NCI-H524 (cell line): ENCODE measurements at places on chromosomes 5 and 9.

DNA sequence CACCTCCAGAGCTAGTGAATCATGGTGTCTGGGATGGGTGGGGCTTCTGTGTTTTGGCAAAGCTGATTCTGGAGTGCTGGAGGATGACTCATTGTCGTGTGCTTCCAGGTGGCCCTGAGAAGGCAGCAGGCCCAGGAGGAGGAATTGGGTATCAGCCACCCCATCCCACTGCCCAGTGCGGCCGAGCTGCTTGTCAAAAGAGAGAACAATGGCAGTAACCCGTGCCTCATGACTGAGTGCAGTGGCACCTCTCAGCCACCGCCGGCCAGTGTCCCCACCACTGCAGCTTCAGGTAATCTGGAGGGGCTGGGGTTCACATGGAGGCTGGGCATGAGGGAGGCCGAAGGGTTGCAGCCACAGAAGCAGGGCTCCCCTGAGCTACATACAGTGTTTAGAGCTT, 5.4 kb downstream of the DMRT1 start:
- no peak for DNase-seq

GRCh38 chr9:77092536-77092935, 73.1 kb downstream of the FOXB2 start:
- DNase-seq: no peak

DNA sequence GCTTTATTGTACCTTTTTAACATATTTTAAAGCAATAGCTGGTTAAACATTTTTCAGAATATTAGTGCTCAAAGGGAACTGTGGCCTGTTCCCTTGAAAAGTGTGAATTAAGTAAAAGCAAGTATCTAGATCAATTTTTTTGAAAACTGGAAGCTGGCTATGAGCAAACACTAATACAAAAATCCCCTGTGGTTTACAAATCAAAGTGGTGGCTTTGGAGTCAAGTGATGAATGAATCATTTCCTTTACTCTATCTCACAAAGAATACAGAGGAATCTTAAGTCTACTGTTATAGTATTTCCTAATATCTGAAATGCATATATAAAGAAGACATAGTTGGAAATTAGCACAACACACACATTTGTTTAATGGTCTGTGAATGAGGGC, 212.4 kb upstream of the C9orf72 start:
- no peak for DNase-seq

DNA sequence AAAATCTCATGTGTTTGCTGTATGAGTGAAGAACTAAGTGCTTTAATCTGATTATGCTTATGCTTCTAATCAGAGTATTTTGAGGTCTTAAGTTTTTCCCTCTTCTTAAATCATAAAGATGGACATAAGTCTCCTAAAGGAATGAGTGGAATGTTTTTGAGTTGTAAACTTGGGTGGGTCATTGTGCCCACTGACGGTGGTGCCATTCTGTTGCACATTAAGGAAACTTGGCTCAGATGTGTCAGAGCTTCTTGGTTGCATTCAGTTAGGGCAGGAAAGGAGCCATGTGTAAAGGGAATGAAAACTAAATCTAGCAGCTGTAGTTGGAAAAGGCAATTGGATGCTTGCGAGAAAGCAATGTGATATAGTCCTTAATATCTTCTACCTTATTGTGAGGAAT, 256.6 kb downstream of the FANCC start:
- DNase-seq: no peak

DNA sequence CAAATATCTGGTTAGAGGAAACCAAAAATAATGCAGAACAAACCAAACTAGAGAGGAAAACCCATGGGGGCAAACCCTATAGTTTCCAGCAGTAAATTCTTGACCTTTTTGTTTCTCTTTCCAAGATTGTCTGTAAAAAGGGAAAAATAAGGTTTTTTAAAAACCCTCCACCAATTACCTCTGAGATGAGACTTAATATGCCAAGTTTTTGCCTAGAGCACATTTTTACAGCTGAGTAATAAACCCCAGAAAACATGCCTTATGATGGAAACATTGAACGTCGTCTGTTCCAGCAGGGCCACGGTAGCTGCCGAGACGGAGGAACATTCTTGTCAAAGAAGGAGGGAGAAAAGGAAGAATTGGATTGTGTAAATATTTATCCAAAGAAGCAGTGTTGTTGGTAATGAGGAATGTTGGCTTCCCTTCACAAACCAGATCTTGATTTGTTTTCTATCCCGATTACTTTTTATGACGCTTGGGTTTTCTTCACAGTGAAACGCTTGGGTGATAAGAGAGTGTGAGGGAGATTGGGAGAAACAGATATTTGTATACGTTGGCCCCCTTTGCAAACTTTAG, 17.3 kb upstream of the MSX2 start:
- DNase-seq: no peak

GRCh38 chr5:53902296-53902907, 342.0 kb downstream of the NDUFS4 start:
- no peak for DNase-seq

GRCh38 chr9:89675058-89675742, 70.4 kb downstream of the GADD45G start:
- peak; percentile 89 for DNase-seq

GRCh38 chr5:134090522-134090921, 24.0 kb upstream of the TCF7 start:
- no peak for DNase-seq

DNA sequence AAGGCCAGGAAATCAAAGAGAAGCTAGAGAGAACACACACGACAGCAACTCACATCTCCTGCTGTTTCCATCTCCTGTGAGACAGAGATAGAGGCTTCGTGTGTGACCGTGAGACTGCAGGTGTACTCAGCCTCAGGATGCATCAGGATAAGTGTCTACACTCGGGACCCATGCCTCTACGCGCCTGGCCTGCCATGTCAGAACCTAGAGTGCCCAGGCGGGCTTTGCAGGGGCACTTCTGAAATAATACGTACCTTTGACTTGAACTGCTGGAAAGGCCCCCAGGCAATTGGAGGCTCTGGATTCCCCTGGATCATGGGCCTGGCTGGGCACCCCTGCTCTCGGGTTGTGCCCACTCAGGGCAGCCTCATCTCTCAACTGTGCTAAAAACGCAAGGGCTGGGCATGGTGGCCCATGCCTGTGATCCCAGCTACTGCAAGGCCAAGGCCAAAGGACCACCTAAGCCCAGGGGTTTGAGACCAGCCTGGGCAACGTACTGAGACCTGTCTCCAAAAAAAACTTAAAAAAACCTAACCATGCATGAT, 13.0 kb downstream of the CLPTM1L start:
- DNase-seq: no peak

GRCh38 chr5:157459715-157460599, at the start of gene NIPAL4:
Gene NIPAL4, plus strand, starts transcription at chr5:157460213. Its CDS starts 108 bp downstream, at chr5:157460321.
- no peak for DNase-seq
